ENCODE measurements at places on chromosomes 3 and 15. TPM values are rescaled to one million over a fixed set of nuclear protein-coding genes. Genes with fewer than 3 reads are reported as not detected.

DNA sequence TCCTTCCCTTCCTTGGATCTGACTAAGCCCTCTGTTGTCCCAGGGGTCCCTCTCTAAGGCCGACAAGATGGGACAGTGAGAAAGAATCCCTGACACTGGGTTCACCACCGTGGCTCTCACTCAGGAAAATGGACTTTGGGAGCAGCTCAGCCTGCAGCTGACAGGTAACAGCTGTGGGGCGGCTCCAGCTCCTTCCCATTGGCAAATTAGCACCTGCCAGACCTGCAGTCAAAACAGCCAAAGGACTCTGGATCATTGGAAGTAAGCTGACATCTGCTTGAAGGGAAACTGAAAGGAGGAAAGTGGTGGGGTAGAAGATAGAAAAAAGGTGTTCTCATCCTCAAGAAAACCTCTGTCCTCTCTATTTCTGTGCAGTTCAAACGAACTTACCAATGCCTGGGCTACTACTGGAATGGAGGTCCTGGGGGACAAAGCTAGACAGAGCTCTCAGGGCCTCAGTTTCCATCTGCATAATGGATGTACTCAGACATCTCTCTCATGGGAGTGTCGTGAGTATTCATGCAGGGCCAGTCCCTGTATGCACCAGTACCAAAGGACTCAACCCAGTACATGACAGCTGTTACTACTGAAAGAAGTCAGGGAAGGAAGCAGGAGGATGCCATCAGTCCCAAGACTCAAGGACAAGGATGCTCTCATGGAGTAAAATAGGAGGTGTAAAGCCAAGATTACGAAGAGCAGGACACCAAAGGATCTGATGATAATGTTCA lies 53.6 kb upstream of the DCLK3 start:
- H3K4me3 ChIP-seq, result no peak overlapping the region
- peaks cover 14% of the 10 kb centered on the region for H3K27me3 ChIP-seq
- no peaks in the 10 kb centered on the region for H3K36me3 ChIP-seq
- no peak overlapping the region for H3K27ac ChIP-seq

Gene SH3GL3
- 1.3 TPM for total RNA-seq

GRCh38 chr3:46056686-46057085 lies 29.4 kb upstream of the XCR1 start:
- DNase-seq, result no peak
- H3K27me3 ChIP-seq, result peaks cover 26% of the 10 kb centered on the region
- H3K27ac ChIP-seq, result no peak overlapping the region
- H3K4me3 ChIP-seq, result no peak overlapping the region
- no peaks in the 10 kb centered on the region for H3K4me1 ChIP-seq
- no peaks in the 10 kb centered on the region for H3K36me3 ChIP-seq

DNA sequence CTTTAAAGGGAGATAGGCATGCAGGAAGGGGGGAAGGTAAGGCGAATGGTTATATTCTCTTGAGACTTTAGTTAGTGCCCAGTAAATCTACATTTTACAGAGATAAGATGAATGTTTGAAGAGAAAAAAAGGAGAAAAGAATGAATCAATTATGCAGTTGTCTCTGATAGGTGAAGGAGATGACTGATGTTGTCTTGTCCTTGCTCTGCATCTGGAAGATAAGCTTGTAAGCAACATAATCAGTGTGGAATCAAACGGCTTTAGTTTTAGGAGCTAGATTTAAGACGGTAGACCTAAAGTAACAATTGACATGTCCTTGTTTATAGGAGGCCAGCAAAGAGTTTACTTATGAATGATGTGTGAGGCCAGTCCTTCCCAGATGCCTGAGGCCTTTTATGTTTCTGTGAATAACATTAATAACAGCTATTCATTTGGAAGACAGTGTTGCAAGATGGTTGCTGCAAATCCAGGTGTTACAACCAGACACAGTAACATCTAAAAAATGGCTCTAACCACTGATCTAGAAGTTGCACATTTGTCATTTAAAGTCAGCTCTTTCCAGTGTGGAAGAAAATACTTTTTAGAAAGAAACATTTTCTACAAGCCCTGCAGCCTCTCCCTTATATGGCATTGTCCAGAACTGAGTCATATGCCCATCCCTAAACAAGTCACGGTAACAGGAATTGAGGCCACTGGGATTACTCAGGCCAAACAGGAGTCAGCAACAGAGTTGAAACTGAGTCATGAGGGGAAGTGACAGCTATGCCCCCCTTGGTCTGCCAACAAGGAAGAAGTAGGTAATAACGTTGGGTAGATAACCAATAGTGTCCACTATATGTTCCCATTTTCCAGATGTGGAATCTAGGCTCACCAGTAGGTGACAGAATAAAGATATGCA lies 77.5 kb upstream of the FBN1 start:
- no peaks in the 10 kb centered on the region for H3K4me1 ChIP-seq
- no peak overlapping the region for H3K4me3 ChIP-seq
- H3K27ac ChIP-seq, result no peak overlapping the region
- H3K27me3 ChIP-seq, result no peaks in the 10 kb centered on the region

- H3K4me3 ChIP-seq, result no peak overlapping the region
- H3K36me3 ChIP-seq, result no peaks in the 10 kb centered on the region
- H3K4me1 ChIP-seq, result peaks cover 30% of the 10 kb centered on the region
- H3K27me3 ChIP-seq, result no peaks in the 10 kb centered on the region
- no peak overlapping the region for H3K27ac ChIP-seq
Observed at GRCh38 chr15:41892621-41893421, 1.0 kb downstream of the SPTBN5 start.

Measured in HCT116 (cell line).